ENCODE measurements at places on chromosomes 16 and 17. TPM values are rescaled to one million over a fixed set of nuclear protein-coding genes. Genes with fewer than 3 reads are reported as not detected.

The CX3CL1 gene
- total RNA-seq, result 0.12 TPM

The ABCC11 gene
- total RNA-seq, result 0.22 TPM

The APOBR gene
- total RNA-seq, result not detected

The NAGLU gene
- total RNA-seq, result 42.8 TPM

The TNFSF13 gene
- total RNA-seq, result 0.70 TPM

The CCL7 gene
- not detected for total RNA-seq

The RHBDL1 gene
- 0.59 TPM for total RNA-seq

The CCDC154 gene
- total RNA-seq, result 0.81 TPM

The PERCC1 gene
- not detected for total RNA-seq

The KRTAP17-1 gene
- total RNA-seq, result not detected

The KRT12 gene
- total RNA-seq, result not detected

The PRR35 gene
- 0.12 TPM for total RNA-seq

The PEX12 gene
- 7.2 TPM for total RNA-seq

The MILR1 gene
- total RNA-seq, result 1.7 TPM
